ENCODE measurements at places on chromosomes 11 and 22.
A peak's percentile ranks its signal among the peaks of the same experiment; 100 is the strongest.

- no peak for DNase-seq
These were observed 724.7 kb downstream of the DLG2 start for GRCh38 chr11:84902445-84902844.

- no peak for DNase-seq
These were observed 63.6 kb downstream of the DENND5A start for GRCh38 chr11:9201372-9202162.

DNA sequence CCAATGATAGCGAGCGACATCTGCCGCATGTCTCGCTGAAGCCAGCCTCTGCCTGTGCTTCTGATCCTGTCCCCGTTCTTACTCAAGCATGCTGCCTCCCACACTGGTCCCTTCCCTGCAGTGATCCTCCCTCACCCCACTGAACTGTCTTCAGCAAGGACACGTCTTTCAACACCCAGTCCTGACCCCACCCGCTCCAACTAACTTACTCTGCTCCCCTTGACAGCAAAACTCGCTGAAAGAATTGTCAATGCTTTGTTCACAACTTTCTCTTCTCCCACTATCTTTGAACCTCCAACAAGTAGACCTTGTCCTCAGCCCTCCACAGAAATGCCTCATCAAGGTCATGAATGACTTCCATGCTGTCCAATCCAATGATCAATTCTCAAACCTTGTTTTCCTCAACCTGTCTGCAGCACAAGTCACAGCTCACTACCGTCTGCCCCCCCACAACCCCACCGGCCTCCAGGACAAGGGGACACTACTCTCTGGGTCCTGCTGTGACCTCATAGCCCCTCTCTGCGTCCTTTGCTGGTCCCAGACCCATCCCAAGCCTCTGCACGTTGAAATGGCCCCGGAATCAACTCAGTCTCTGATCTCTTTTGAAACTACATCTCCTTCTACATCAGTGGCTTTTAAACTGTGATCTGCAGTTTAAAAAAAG, 108.0 kb downstream of the MICAL3 start:
- DNase-seq = no peak

DNA sequence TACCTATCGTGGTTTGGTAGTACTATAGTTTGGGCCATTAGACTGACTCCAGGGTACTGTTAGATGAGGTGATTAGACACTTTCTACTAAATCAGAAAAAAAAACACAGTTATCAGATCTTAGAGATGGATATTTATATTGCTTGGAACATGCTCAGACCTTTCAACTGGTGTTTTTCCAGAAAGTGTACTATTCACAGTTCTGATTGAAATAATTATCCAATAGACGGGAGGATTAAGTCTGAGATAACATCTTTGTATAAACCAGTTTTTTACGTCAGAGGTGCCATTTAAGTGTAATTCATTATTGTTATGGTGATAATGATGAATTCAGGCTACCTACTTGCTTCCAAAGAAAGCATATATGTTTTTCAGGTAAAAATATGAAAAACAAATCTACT, 22.5 kb downstream of the CCDC15 start:
- no peak for DNase-seq

DNA sequence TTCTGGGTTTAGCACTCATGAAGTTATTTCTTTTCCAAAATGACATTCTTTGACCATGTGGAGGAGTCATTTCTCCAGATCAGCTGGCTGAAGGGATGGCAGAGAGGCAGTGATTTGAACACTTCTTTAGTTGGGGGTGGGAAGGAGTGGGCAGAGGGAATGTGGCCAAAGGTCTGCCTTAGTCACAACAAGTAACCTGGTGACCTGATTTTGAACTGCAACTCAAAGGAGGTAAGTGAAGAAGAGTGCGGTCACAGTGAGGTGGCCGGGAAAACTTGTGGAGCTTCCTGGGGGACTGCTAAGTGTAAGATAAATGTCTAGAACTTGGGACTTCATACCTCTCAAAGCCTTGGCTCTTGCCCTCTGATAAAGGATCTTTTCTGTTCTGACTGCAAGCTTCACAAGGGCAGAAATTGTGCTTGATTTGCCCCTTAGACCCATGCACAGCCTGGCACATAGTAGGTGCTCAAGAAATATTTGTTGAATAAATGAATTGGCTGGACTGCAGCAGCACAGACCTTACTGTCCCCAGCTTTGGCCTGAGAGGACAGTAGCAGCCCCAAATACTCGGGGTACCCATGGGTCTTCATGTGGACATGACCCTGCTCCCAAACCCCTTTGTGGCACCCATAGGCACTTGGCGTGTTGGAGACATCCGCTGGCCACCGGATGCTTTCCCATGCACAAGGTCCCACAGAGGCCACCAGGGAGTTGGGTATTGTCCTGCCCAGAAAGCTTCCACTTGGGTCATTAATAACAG, 99.0 kb upstream of the ALX4 start:
- no peak for DNase-seq

DNA sequence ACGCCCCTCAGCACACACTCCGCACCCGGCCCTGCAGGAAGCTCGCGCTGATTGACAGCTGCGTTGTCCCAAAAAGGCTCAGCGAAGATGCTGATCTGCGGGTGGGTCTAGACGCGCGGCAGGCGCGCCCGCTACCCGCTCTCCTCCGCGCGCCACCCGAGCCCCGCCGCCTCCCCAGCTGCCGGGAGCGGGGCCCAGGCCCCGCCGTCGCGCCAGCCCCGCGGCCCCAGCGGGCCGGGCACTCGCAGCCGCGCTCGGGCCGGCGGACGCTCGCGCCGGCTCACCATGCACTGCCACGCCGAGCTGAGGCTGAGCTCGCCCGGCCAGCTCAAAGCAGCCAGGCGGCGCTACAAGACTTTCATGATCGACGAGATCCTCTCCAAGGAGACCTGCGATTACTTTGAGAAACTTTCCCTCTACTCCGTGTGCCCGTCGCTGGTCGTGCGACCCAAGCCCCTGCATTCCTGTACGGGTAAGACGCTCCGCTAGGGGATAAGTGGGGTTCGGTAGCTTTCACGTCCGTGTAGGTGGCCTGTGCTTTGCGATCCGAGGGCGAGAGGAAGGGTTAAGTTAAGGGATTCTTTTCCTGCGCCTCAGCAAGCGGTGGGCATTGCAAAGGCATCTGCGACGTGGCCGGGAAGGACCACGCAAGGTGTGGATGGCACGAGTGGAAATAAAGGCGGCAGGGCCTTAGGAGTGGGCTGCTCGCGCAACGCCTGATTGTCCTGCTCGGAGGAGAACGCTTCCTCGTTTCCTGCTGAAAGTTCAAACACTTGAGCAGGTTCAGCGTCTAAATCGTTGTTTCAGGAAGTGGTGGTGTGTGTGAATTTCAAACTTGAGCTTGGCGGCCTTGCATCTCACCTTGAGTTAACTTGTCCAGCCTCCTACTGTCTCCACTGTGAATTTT, at the start of gene BARX2:
BARX2 (plus strand) TSS at position 98 of the 907 bp plus-strand sequence; CDS start at position 286, 188 bp downstream.
- DNase-seq = no peak

DNA sequence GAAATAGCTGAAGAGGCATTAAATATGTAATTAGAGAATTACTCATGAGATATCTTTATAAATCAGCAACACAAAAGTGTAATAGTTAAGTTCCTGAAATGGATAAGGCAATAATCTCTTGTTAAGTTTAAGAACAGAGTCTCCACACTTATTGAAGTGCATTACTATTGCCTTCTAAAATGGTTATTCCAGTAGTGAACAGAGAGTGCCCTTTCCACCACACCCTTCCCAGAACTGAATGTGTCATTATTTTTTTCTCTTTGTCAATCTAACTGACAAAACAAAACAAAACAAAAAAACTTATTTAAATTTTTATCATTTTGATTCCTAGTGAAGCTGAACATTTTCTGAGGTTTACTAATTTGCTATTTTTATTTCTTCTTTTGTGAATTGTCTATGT, 9.2 kb upstream of the PRRG4 start:
- no peak for DNase-seq

DNA sequence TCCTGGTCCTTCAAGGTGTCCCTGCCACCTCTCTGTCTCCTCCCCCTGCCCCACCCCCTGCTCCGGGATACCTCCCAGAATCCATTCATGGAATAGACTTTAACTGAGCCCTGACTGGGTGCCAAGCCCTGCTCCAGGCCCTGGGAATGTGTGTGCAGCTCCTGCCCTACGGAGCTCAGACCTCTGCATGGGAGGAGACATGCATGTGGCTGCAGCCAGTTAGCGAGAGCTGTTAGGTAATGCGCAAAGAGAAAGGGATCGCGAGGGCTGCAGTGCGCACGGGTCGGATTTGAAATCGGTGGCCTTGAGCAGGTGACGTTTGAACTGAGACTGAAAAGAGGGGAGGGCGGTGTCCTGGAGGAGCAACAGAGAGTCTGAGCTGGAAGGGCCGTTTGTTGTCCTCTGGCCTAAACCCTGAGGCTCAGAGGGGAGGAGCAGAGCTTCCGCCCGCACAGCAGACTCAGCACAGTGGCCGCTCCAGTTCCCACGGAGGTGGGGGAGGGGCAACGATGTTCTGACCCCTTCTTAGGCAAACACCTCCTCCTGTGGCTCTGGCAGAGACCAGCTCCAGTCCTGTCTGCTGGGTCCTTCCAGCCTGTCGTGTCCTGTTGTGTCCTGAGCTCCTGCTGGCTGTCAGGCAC, 19.8 kb upstream of the LRRC10B start:
- no peak for DNase-seq

DNA sequence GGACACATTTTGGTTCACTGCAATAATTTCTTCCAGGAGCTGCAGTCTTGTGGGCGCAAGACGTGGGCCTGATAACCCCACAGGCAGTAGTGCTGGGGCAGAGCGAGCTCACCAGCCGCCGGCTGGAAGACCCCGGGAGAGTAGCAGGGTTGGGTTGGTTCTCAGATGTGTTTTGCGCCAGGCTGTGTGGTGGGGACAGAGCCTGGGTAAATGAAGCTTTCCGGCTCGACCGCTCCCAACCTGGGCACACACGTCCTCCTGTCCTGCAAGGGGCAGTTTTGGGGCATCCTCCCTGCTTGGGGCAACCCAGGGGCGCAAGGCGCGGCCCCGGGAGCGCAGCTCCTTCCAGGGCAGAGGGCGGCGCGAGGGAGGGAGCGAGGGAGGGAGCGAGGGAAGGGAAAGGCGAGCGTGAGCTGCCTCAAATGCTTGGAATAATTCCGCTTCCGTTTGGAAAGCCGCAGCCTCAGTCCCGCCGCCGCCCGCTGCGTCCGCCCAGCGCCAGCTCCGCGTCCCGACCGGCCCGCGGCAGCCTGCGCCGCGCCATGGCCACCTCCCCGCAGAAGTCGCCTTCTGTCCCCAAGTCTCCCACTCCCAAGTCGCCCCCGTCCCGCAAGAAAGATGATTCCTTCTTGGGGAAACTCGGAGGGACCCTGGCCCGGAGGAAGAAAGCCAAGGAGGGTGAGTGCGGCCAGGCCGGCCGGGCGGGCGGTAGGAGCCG, at the start of gene PARVA:
PARVA (plus strand) TSS at position 466 of the 718 bp plus-strand sequence; CDS start at position 543, 77 bp downstream.
- no peak for DNase-seq

- no peak for DNase-seq
These were observed 453.3 kb upstream of the TENM4 start for GRCh38 chr11:79894111-79894510.

DNA sequence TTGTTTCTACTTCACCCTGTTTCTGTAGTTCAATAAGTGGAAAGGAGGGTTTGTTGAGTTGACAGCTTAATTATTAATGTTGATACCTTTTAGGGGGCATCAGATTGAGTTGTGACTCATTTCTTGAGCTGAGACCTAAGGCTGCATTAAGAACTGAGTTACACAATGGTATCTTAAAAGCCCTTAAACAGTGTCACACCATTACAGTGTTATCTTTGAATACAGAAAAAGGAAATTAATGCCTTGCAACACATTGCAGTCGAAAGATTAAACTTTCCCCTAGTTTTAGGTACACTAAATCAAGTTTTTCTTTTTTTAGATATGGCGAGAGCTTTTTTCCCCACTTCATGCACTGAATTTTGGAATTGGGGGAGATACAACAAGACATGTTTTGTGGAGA, 16.7 kb downstream of the PAFAH1B2 start:
- no peak for DNase-seq

- peak; percentile 76 for DNase-seq
These were observed 2.3 kb downstream of the IRF7 start for GRCh38 chr11:613369-613968.

- no peak for DNase-seq
These were observed 125.0 kb downstream of the KCNQ1OT1 start for GRCh38 chr11:2574553-2575535.

GRCh38 chr11:116833816-116834534, 3.4 kb downstream of the APOA1 start:
- DNase-seq = no peak

- no peak for DNase-seq
These were observed 45.7 kb downstream of the TTC17 start for GRCh38 chr11:43404406-43404805.

GRCh38 chr11:70317581-70318305, 47.3 kb downstream of the PPFIA1 start:
- no peak for DNase-seq

GRCh38 chr11:12215181-12215593, 104.8 kb downstream of the MICAL2 start:
- DNase-seq = no peak

- DNase-seq = no peak
These were observed 15.3 kb upstream of the PICK1 start for GRCh38 chr22:38041760-38042487.

DNA sequence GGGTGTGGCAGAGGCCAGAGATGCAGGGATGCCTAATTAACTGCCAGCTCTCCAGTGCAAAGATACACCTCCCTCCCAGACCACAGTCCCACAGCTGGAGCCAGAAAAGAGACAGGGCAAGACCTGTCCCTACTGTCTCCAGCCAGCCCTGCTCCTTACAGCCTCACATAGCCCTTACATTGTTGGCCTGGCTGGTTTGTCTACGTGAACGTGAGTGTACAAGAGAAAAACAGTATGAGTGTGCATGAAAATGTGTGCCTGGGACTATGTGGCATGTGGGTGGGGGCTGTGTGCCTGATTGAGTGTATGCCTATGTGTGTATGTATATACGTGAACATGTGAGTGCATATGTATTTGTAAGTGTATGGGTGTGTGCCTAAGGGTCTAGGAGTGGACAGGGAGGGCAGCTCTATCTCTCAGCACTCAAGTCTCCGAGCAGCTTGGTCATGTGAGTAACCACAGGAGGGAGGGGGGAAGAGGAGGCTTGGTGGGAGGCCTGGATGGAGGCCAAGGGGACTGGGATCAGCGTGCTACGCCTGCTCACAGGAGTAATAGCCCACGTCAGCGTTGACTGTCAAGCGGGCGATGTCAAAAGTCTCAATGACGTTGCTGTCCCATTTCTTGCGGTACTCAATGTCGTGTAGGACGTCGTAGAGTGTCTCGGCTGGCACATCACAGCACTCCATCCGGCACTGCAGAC, 6.6 kb upstream of the ARAP1 start:
- DNase-seq = no peak

GRCh38 chr11:69439127-69439526, 42.3 kb upstream of the LINC01488 start:
- no peak for DNase-seq

DNA sequence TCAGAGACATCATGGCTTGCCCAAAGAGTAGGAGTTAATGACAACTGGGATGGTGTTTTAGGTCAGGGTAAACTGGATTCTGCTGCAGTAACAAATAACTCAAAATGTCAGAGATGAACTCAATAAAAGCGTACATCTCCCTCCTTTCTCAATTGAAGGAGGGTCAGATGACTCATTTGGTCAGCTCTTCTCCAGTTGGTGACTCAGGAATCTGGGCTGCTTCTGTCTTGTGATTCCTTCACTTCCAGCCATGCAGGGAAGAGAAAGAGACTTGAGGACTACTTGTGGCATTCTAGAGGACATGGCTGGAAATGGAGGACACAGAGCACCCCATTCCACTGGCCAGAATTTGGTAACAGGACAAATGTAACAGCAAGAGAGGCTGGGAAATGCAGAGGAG, 3.2 kb upstream of the SYT13 start:
- DNase-seq = no peak

GRCh38 chr11:8192016-8192895, 23.4 kb upstream of the RIC3 start:
- peak; percentile 43 for DNase-seq
